ENCODE measurements at places on chromosomes 16 and 17.

DNA sequence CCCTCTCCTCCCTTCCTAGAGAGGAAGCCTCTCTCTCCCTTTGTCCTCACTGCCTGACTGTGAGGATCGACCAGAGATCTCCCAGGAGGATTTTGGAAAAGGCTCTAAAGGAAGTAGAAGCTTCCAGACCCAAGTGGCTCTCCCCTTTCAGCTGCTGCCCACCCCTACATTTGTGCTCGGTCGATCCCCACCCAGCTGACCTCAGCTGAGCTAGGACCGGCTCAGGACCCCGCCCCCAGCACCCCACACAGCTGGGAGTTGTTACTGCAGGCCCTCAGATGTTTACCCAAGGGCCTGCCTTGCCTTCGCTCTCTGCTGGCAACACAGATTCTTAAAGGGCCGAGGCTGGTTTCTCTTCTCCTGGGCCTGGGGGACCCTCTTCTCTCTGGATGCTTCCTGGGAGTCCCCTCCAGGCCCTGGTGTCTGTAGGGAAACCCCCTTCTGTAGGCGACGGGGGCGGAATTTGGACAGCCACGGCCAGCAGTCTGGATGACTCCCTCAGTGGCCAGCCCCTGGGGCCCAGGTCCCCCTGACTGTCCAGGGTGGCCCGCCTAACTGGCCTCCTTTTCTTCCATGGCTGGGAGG is 26.9 kb upstream of the TIMP2 start:
- DNase-seq: no peak

DNA sequence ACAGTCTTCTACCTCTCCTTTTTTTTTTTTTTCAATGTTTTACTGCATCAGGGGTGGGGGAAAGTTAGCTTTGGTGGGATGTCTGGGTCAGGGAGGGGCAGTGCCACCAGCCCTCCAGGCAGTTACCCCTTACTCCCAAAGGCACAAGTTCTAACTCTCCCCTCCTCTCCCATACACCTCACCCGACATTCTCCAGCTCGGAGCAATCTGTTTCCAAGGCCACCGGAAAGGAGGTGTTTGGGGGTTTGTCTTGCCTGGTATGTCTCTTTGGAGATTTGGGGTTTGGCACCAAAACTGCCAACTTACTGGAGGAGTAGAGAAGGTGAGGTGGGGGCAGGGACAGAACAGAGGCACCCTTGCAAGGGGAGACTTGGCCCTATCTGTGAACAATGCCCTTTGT is 4.7 kb downstream of the DLX3 start:
- no peak for DNase-seq

DNA sequence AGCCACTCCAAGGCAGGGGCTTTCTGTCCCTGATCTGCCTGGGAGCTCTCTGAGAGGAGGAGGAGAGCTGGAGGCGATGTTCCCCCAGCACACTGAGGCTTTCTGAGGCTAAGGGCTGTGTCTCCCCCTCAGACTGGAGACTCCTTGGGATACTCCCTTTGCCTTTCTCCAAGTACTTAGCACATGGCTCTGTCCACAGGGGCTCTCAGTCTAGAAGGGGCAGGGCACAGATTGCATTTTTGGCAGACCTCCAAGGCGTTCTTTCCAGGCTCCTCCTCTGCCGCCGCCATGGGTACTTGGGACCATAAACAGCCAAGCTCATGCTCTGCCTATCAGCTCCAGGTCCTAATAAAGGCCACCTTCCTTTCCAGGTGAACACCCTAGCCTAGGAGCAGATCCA is 1.8 kb upstream of the GIP start:
- peak; percentile 20 for DNase-seq

DNA sequence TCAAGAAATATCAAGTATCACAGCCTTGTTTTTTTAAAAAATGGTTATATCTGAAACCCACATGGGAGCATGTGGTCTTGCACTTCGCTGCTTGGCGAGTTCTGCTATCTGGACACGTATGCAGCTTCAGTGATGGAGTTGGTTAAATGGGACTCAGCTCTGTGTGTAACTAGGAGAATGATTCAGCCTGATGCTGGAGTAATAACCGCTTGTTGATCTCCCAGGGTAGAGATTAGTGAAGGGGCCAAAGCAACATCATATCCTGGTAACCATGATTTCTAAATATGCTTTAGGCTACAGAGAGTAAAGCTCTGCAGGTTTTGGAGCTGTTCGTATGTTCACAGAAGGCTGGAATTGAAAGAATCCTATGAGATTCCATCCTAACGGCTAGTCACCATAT is 63.2 kb downstream of the IQCK start:
- no peak for DNase-seq

DNA sequence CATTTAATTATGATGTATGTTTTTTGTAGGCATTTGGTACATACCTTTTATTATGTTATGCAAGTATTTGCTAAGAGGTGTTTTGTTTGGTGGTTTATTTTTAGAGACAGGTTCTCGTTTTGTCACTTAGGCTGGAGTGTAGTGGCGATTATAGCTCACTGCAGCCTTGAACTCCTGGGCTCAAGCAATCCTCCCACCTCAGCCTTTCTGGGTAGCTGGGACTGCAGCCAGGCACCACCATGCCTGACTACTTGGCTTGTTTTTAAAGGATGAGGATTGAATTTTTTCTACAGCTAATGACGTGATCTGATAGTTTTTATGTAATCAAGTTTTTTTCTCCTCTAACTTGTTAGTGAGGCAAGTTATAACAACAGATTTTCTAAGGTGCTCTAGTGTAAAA is 199.6 kb downstream of the SPECC1 start:
- no peak for DNase-seq

- no peak for DNase-seq
These were observed 605 bp upstream of the ABAT start for GRCh38 chr16:8673611-8674412.

Data from NCI-H2081 (cell line).